ENCODE measurements at places on chromosomes 5 and 9.

DNA sequence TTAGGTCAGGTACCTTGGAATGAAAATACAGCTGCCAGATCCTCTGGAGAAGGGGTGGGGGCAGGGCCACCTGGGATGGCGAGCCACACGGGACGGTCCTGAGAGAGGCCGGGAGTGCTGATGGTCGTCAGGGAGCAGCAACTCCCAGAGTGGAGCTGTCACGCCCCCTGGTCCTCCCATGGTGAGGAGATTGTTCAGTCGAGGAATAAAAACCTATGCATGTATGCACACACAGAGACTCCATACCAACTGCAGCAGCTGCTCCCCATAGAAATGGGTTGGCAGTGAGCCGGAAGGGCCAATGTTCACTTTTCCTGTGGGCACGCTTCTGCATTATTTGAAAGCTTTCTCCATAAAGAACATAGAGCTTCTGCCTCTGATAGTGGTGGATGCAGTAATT, 45.2 kb upstream of the SEMA4D start:
- no peak for DNase-seq

DNA sequence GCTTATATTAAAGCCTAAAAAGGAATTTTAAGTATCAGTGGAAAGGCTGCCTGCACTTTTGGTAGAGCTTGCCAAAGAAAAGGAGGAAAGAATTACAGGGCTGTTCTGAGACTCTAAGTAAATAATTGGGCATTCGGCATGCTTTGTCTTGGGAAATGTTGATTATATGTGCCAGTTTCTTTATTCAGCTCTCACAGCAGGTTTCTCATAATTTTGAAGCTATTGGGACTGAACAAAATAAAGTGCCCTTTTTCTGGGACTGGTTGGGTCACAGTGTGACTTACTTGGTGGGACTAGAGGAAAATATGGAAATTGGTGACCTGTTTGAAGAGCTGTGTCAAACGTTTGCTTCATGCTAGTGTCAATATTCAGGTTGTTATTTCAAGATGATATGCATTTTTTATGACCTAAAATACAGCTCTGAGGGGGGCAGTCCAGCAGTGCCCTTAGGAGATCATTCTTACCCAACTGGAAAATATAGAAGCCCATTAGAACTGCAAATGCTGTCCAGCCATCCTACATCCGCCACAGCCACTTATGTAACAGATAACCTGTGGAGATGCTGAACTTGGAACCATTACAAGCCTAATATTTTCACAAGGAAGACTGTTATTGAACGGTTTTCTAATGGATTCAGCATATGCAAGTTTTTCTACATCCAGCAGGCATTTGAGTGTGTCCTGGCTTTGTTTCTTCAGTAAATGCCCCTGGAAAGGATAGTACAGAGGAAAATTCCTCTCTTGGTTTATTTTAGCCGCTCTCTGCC, 122.4 kb downstream of the SNCAIP start:
- DNase-seq: no peak

GRCh38 chr9:33908749-33909148, 91.8 kb downstream of the UBE2R2 start:
- DNase-seq: no peak

GRCh38 chr9:20396509-20396908, 225.8 kb downstream of the MLLT3 start:
- DNase-seq: no peak

GRCh38 chr9:35731415-35732184, 395 bp downstream of the TLN1 start:
- no peak for DNase-seq

- DNase-seq: no peak
These were observed 125.3 kb downstream of the CEP120 start for GRCh38 chr5:123297866-123298265.

DNA sequence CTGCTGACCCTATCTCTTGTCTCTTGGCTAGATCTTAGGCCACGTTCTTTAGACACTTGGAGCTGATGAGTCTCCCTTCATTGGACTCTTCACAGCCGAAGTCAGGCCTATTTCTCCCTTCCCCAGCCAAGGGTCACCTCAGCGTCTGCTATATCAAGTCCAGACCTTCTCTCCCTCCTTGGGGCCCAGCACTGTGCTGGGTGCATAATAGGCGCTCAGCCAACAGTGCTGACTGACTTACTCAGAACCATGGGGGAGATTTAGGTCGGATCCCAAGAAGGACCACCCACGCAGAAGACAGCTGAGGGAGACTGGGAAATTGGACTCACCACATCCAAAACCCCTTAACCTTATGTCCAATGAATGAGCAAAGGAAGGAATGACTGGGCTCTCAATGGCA, 5.6 kb upstream of the AMBP start:
- DNase-seq: no peak

- no peak for DNase-seq
These were observed 403.0 kb downstream of the ARHGEF28 start for GRCh38 chr5:74028976-74029375.

DNA sequence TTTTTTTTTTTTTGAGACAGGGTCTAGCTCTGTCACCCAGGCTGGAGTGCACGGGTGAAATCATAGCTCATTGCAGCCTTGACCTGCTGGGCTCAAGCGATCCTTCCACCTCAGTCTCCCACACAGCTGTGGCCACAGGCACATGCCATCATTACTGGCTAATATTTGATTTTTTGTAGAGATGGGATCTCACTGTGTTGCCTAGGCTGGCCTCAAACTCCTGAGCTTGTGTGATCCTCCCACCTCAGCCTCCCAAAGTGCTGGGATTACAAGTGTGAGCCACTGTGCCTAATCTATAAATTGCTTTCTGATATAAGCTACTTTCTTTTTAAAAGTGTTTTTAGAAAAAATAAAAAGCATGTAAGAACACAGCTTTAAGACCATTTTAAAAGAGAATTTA, 56.5 kb upstream of the GNE start:
- DNase-seq: no peak

DNA sequence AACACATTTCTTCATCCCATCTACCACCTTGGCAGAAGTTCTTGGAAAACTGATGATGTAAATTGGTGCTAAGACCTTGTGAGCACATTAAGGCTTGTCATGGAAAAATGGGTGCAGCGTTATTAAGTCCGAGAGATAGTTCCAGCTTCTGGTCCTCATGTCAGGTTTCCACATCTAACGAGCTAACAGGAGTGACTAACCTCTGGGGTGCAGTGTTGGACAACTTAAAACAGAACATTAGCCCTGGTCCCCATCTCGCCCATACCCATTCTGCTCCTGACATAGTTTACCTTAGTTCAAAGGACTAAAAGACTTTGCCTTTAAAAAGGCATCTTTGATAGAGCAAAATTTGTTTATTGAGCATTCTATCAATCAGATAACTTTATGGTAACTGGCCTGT, 128.0 kb downstream of the SLC1A3 start:
- peak; percentile 48 for DNase-seq

GRCh38 chr5:104915226-104915625, 1352.6 kb upstream of the NUDT12 start:
- no peak for DNase-seq

DNA sequence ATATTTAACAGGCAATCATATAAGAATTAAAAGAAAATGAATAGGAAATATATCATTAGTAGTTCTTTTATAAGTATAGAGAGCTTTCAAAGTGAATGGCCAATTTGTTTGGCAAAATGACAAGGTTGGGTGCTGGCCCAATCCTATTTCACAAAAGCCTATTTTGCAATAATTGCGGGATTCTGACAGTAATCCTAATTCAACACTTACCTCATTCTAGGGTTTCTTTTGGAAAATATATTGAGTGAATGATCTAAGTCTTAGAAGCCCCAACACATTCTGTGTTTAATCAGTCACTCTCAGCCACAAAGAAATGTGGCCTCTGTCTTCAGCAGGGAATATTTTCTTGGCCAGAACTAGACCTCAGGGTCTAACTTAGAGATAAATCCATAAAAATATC, 835.9 kb upstream of the ZNF608 start:
- no peak for DNase-seq

DNA sequence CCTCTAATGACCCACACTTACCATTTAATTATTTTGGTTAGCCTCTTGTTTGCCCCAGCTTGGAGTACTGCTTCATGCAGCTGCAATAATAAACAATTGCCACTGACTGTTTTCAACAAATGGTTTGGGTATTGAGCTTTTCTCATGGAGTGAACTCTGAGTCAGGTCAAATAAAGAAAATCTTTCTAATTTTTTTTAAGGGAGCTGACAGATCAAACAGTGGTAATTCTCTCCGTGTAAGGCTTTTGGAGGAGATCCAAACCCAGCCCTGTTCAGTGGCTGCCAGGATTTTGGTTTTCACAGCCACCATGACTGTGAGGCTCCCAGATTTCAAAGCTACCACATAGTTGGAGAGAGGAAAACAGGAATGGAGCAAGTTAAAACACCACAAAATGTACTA, 110.7 kb upstream of the EFNA5 start:
- DNase-seq: no peak
